ENCODE measurements at places on chromosomes 2 and 18. TPM values are rescaled to one million over a fixed set of nuclear protein-coding genes. Genes with fewer than 3 reads are reported as not detected.

The CYS1 gene
- 9.5 TPM for total RNA-seq

The TUBB8B gene
- total RNA-seq = not detected

The FEV gene
- not detected for total RNA-seq

The UGT1A10 gene
- total RNA-seq = not detected
